ENCODE measurements at places on chromosomes 12 and 14.

DNA sequence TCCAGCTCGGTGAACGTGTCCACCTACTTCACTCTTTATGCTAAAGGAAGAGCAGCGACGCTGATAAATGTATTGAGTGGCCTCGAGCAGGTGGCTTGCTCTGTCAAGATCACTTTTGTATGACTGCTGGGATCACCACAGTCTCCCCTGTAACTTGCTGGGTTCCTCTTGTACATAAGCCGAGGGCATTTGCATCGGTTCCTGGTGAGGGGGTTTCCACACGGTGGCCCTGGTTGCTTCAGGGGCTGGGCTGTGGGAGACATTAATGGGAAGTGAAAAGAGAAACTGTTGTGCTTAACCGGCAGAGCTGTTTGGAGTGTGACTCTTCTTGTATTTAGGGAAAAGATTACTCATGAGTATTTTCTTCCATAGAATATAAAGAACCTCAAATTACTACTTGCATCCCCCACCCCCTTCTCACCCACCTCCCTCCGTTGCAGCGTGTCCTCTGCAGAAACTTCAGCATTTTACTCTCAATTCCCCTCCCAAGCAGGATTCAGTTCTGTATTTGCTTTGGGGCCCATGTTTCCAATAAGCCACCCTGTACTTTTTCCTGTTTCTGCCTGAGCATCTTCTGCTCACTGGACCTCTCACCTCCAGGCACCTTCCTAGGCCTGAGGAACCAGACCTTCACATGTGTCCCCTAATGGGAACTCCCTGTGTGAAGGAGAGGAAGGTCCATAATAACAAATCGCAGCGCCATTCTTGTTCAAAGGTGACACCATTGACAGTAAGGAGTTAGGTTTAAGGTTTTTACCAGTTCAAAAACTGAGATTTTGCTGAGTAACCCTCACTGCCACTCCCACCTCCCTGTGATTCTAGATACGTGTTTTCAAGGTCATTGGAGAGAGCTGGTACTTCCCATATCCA lies 187.0 kb downstream of the ETV6 start:
- no peak for DNase-seq

GRCh38 chr14:54349713-54350112 lies 47.1 kb upstream of the CDKN3 start:
- DNase-seq = no peak

DNA sequence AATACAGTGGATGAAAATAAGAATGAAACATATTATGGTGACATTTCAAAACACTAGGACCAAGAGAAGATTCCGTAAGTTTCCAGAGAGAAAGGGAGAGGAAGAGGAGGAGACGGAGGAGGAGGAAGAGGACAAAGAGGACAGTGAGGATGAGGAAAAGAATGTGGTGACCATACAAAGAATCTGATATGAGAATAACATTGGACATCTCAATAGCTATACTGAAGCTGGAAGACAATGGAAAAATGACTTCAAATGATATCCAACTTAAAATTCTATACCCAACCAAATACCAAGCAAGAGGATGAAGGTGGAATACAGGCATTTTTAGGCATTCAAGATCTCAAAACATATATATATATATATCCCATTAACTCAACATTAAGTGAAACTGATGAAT lies 173.4 kb downstream of the PAWR start:
- DNase-seq = no peak

GRCh38 chr12:84738481-84738972 lies 174.1 kb downstream of the SLC6A15 start:
- DNase-seq = no peak

DNA sequence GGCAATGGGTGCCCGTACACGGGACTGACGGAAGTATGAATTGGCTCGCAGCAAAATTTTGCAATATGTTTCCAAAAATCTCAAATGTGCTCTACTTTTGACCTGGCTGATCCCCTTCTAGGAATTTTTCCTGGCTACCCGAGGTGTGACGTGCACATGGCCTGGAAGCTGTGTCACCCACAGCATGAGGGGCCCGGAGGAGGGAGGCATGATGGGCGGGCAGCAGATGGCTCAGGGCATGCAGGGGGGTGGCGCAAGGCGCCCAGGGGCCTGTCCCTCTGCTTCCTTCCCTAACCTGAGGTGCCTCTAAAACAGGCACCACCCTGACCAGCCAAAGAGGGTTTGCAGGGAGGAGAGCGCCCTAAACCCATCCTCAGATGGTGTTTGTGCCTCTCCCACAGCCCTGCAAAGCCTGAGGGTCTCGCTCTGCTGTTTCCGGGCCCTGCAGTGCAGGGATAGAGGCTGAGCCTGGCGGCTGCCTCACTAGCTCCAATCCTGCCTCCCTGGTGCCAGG lies 6.7 kb downstream of the GPR132 start:
- no peak for DNase-seq

- DNase-seq = peak; percentile 39
These were observed 1004.2 kb upstream of the SEL1L start for GRCh38 chr14:82537831-82538230.

DNA sequence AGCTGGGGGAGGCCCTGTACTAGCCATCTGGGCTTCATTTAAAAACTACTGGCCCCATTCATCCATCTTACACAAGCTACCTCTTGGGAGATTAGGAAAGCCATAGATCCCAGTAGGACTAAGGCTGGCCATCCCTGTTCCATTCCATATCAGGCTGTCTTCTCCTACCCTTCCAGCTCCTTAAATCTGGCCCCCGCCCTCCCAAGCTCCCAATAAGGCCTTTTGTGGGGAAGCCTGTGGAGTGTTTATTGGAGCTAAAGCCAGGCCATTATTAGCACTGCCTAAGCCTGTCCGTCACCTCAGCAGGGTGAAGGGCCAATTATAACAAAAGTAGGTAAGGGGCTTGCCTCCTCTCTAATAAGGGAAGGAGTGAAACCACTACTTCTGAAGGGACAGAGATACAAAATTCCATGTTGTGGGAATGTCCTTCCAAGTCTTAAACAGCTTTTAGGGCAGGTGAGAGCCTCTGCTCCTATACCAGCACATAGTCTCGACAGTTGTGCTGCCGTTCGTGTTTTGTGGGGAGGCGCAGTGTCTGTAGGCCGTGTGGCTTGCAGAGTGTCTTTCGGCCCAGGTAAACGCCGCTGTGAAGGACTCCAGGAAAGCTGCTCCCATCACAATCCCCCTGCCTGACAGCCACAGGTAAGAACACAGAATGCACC lies 3.7 kb downstream of the MYL6 start:
- no peak for DNase-seq

GRCh38 chr14:50560931-50561285 lies 963 bp downstream of the ATL1 start:
- peak; percentile 76 for DNase-seq

DNA sequence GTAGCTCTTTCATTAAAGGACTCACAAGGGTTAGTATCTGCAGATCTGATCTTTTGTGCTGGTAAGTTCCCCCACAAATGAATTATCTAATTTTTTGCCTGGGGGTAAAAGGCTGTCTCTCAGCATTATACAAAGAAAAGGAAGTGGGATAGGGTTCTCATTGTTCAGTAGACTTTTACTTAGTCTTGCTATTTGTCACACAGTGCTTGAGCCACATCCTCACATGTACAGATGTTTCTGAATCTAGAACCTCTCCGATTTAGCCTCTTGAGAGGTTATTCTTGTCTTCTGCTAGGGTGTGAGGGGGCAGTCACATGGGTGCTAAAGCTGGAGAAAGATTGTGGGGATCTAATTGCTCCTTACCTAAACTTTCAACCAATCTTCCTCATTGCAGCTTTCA lies 93.0 kb downstream of the SLC41A2 start:
- DNase-seq = no peak

- no peak for DNase-seq
These were observed 15.3 kb upstream of the PELI2 start for GRCh38 chr14:56102941-56103340.

- DNase-seq = no peak
These were observed 827 bp downstream of the ALDH2 start for GRCh38 chr12:111767362-111768158.

DNA sequence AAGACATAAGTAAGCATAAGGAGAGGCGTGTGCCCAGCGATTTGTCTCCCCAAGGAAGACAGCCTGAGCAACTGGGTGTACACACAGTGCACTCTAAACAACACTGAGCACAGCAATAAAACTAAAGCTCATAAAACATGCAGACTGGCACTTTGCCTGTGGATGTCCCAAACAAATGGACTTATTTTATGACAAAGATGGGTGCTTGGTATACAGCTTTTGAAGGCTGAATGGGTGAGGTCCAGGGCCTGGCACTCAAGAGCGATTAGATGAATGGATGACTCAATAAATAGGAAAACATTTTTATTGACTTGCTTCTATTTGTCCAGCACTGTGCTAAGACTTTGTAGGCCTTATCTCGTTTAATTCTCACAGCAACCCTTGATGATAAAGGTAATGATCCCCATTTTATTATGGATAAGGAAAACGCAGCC lies 28.5 kb downstream of the LGMN start:
- DNase-seq = no peak

GRCh38 chr14:83816761-83817160 lies 1713.2 kb upstream of the FLRT2 start:
- no peak for DNase-seq

- no peak for DNase-seq
These were observed 241.6 kb upstream of the NPAS3 start for GRCh38 chr14:32697114-32697513.

DNA sequence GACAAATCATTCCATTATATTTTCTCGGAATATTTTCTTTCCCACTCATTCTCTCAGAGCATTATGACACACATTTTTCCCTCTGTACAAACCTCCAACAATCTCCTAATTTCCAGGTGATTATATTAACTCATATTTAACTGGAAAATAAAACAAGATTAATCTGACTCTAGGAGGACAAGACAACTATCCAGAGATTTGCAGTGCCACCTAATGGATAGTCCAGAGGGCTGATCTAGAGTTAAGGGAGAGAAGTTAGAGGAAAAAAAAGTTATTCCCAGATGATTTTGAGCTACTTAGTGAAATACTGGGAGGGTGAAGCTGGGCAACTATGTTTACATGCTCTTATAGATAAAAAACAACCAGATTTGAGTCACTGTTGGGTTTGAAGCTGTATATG lies 161.7 kb downstream of the ALX1 start:
- DNase-seq = no peak

GRCh38 chr14:97638864-97639263 lies 841.7 kb downstream of the VRK1 start:
- DNase-seq = no peak

DNA sequence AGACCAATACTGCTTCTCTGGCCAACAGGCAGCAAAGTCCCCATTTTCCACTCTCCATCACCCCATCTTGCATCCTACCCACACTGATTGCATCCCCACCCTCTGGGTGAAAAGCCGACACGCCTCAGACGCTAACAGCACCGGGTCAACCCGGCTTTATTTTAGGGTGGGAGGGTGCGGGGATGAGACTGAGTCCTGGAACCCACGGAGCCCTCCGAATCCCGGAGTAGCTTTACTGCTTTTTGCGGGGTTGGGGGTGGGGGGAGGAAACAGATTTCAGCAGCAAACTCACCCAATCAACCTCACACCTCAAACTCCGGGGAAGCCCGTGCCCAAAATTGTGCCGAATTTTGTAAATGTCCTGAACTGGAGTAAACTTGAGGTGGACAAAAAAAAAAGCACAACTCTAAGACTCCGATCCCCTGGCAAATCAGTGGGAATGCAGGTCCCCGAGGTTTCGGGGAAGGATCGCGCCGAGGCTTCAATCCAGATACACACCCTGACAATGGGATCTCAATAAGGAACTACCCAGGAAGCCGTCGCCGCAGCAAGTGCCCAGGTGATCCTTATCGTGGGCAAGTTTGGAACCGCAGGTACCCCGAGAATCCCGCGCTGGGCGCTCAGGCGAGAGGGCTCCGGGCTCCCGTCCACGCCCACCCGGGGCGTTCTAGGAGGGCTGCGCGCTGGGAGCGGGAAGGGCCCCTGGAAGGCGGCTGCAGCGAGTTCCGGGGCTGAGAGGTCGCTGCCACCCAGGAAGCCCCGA lies 1.1 kb downstream of the GCH1 start:
- DNase-seq = no peak

- no peak for DNase-seq
These were observed 222.5 kb upstream of the PRICKLE1 start for GRCh38 chr12:42812086-42812485.

GRCh38 chr12:24138041-24138440 lies 188.6 kb upstream of the SOX5 start:
- no peak for DNase-seq

DNA sequence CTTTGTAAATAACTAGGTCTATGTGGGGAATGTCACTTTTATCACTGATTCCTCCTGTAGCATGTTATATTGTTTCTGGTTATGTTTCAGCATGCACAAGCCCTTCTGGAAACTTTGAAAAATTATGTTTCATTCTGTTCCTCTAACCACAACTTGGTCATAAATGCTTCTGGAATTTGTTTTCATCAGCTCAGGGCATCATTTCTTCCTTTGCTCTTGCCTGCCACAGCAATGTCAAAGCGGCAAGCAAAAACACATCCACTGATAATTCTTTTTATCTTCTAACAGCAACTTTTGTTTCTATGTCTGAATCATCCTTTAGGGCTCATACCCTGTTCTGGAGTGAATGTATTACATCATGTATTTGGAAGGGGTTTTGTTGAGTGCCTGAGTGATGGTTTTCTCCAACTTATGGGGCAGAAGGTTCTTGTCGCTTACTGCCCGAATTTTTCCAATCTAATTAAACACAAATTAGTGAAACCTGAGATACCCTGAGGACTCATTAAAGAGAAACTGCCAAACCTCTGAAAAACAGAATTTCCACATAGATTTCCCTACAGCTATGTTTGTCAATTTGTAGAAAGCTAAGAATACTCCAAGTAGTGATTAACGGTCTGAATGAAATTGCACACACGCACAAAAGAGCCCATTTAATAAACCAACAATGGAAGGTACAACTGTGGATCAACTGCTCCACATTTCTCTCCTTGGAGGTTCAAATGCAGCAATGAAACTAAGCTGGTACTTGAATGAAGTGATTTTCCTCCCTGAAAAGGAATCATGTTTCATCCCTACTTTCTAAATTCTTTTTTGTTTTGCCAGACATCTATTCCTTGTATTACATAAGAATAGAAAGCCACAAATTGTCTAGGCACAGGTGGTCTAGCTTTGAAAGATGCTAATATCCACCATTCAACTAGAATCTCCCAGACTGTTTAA lies 173.5 kb upstream of the KRR1 start:
- no peak for DNase-seq

- peak; percentile 81 for DNase-seq
These were observed 5.0 kb downstream of the OR10AD1 start for GRCh38 chr12:48197971-48198671.

All from NCI-H748 treated with DMSO at 0.1 percent for 48 hours (cell line).